ENCODE measurements at places on chromosomes 11 and 22.

DNA sequence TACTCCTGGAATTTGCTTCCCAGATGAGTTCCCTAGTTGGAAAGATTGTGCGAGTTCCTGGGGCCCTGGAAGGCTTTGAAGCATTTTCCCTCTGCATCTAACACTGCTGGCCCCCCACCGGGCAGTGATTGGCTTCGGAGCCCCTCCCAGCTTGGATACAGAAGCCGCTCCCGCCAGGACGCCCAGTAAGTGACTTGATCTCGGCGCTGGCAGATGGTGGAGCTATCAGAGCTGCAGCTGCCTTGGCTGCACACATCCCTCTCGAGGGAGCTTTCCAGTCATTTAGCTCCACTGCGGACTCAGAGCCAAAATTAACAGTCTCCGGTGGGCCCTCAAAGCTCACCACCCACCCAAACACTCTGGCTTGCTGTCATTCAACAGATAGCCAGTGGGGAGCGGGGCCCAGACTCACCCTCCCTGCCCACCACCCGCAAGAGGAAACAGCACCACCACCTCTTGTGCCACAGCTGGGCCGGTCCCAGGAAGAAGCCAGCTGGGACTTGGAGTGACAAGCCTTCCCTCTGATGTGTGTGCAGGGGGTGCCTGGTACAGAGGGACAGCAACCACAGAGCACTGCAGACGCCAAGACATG lies 162.3 kb downstream of the TRIM29 start:
- no peak for DNase-seq

GRCh38 chr22:26502688-26503561 lies 9.3 kb downstream of the TFIP11 start:
- DNase-seq = peak; percentile 56

DNA sequence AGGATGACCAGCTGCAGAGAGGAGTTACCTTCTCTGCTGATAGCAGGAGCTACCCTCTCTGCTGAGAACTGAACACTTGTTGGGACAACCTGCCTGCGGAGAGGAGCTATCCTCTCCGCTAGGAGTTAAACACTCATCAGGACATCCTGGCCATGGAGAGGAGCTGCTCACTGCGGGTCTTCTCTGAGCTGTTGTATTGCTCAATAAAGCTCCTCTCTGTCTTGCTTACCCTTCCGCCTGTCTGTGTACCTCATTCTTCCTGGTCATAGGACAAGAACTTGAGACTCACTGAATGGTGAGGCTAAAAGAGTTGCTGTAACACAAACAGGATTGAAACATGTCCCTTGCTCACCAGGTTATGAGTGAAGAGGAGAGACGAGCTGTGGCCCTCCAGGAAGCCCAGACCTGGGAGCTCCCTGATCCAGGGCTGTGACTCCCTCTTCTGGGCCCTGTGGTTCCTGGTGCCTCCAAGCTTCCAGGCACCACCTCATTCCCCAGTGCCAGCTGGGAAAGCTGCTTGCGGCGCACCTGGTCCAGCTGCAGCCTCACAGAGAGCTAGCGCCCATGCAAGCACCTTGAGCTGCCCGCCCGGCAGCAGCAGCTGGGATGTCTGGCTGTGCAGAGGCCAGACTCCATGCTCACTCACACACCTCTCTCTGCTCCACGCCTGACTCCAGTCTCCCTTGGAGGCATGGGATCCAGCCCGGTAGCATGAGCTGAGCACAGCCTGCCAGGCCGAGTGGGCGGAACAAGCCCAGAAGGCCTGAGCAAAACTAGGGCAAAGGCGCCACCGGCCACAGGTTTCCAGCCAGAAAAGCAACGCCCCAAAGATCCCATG lies 50.5 kb downstream of the RAB30 start:
- DNase-seq = no peak

DNA sequence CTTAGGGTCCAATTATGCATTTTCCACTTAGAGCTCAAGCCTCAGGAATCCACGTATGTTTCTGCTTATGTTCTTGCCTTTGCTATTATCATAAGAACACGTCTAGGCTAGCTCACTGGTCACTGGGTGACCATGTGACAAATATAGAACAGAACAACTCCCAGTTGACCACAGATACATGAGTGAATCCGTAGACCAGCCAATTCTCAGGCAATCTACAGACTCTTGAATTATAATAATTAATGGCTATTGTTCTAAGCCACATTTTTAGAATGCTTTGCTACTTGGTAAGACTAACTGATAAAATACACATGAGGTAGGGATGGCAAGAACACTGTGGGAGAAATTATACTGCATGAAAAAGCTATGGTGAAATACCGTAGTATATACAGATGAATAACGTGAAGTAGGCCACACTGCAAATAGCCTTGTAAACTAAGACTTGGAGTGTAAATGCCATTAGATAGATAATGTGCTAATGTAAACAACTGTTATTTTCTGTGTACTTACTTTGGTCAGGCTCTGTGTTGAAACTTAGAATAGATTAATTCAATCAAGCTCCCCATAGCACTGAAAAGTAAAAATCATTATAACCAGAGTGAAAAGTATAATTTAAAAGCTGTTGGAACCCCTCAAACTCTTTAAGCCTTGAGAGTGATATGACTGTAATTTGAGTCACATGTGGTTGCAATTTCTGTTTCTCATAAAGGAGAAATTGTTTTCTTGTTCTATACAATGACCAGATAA lies 366.2 kb upstream of the CCDC179 start:
- DNase-seq = no peak

DNA sequence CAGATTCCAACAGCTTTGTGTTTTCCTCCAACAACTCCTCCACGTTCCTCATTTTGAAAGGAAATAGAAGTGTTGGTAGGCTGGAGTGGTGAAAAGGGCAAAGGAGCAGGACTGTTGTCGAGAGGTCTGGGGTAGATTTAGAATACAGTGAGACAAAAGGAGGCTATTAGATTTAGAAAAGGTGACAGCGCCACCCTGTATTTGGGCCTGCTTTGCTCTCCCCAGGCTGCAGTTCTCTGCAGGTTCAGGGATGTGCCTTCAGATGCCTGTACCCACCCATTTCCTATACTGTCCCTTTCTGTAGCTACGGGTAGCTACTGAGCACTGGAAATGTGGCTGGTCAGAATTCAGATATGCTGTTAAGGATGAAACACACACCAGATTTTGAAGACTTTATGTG lies 20.8 kb downstream of the MMP13 start:
- DNase-seq = no peak

Data from activated gamma-delta T cell treated with anti-CD3 and anti-CD28 coated beads, Interleukin-2, amount 50 U/mL, for 16 hours (primary cell).